NCI-H1930 (cell line): ENCODE measurements at places on chromosomes 1 and 21.

- DNase-seq = no peak
These were observed 61.7 kb upstream of the MRPS6 start for GRCh38 chr21:34011660-34012059.

DNA sequence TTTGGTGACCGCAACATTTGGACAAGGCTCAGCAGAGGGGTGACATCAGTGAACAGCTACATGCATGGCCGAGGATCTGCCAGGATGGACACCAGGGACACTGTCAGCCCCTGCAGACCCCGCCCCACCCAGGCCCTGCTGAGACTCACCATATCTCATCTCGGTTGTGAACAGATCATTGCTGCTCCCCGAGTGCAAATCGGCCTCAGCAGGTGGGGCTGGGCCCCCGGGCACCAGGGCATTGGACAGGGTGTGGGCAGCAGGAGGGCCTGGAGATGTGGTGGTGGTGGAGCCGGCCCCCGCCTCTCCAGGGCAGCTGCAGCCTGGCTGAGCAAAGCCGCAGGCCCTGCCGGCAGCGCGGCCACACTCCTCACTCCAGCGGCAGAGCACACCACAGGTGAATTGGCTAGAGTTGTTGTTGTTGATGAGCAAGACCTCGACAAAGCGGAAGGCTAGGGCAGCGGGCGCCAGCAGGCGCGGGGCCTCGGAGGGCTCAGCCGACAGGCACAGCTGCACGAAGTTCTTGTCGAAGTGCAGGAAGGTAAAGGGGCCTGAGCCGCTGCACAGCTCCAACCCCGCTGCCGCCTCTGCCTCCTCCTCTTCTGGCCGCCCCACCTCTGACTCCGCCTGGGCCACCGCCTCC is 8.2 kb downstream of the ADGRB2 start:
- no peak for DNase-seq

GRCh38 chr1:9361630-9362260 is 69.1 kb downstream of the SPSB1 start:
- DNase-seq = no peak

DNA sequence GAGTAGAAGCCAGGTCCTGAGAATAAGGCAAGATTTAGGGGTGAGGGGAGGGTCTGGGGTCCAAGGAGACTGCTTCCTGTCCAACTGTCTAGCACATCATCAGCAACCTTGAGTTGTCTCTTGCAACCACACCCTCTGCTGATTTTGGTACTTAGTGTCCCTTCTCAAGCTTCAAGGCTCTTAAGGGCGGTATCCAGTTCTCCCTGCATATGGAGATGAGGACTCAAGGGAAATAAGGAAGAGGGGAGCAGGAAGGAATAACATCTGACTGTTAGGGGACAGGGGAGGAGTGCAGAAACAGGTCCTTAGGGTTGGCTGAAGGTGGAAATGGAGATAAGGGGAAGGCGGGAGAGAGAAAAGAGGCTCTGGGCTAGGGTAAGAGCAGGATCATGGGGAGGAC is 12.3 kb downstream of the MYOG start:
- no peak for DNase-seq

- DNase-seq = no peak
These were observed 74.0 kb upstream of the HSPA13 start for GRCh38 chr21:14456911-14457310.

GRCh38 chr1:67557696-67558448 is 127.1 kb upstream of the GADD45A start:
- DNase-seq = no peak

DNA sequence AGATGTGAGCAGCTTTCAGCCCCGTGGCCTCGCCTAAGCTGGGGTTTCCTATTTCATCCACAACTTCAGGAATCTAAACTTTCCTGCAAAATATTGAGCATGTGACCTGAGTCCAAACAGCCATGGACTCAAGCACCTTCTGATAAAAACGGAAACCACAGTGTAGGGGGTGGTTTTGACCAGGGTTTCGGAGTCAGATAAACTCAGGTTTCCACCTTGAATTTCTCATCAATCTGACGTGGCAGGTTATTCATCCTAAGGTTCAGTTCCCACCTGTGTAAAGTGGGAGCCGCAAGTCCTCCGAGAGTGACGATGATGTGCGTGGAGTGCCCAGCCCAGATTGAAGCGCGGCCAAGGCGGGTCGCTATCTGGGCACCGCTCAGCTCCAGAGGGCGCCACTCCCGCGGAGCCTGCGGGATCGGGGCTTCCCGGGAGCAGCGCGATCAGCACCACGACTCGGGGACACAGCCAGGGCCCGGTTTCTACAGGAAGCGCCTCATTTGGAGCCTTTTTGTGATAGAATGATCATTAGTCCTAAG is 871 bp upstream of the ETS2 start:
- peak; percentile 59 for DNase-seq

DNA sequence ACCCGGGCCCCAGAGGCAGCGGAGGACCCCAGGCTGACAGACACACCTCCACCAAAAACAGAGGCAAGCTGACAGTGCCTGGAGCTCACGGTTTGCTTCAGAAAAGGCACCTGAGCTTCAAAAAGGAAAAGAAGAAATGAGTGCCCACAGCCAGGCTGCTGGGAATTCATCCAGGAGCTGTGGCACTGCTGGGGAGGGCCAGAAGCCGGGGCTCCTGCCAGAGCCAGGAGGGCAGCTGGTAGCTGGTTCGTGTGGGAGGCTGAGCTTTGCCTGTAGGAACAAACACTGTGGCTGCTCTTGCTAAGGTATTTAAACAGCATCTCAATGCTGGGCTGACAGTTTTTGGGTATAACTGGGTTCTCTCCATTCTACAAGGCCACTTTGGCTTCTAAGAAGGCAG is 19.5 kb downstream of the KCNJ6 start:
- DNase-seq = no peak

DNA sequence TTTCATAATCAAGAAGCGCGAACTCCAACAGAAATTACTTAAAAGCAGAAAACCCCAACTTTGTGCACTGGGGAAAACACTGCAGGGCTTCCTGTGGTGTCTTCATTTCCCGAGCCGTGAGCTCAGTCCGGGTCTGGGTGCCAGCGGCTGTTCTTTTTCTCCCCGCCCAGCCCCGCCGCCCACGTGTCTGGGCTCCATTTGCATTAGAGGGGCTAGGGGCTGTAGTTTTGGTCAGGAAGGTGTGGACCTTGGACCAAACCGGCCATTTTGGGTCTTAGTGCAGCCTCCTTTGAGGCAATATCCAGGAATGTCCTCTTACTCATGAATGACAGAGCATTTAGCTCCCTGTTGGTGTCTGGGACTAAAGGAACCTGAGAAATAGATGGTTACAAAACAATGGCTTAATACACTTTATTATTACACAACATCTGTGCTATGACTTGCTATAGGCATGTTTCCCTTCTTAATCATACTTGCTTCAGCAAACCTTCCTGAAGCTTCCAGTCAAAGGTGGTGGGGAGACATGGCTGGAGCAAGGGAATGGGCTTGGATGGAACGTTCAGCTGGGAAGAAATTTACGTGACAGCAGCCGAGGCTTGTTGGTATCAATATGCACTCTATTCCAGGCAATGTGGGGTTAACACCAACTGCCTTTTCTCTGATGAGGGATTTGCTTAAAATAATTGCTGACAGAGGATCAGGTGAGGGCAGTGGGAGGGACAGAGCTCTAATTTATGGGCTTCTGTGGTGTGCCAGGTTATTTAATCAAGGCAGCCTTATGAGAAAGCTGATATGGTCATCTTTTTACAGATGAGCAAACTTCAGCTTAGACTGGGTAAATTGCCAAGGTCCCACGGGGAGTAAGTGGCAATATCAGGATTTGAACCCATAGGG is 1.1 kb downstream of the AGTRAP start:
- DNase-seq = no peak

DNA sequence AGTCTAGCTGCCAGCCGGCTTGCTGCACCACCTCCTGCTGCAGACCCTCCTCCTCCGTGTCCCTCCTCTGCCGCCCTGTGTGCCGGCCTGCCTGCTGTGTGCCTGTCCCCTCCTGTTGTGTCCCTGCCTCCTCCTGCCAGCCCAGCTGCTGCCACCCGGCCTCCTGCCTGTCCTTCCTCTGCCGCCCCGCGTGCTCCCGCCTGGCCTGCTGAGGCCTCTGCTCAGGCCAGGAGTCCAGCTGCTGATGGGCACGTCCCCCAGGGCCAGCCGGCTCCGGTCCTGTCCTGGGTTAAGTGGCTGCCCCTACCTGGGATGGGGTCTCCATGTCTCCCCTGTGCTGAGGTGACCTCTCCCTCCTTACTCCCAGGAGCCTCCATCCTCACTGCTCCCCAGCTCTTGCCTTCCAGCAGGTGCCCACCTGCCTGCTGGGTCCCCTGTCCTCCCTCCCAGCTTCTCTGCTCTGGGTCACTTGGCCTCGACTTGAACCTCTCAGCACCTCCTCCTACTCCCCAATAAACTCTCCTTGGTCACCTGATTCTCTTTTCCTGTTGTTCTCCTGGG is 870 bp downstream of the KRTAP10-8 start:
- no peak for DNase-seq

DNA sequence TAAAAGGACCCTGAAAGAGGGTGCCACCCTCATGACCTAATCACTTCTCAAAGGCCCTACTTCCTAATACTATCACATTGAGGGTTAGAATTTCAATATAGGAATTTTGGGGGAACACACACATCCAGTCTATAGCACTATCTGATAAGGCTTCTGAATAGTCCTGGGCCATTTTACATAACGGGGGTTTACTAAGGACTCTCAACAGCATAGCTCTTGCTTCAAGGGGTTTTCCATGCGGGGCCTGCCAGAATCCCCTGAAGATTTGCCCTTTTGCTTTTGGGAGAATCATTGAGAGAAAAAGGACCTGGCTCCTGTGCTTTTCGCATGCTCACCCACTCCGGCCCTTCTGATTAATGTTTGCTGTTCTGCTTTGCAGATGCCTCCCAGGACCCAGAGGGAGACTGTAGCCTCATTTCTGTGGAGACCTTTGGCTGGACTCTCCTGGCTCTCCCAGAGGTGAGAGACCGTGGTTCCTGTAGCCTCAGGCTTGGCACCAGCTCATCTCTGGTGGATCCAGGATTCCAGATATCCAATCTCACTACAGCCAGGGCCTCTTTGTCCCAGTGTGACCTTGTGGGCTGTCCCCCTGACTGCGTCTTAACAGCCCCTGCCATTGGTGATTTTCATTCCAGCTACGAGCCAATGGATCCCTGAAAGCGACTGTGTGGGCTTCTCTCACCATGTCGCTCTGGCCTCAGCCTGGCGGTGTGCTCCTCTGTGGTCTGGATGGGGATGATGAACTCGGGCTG is 72.6 kb downstream of the DDR2 start:
- no peak for DNase-seq

DNA sequence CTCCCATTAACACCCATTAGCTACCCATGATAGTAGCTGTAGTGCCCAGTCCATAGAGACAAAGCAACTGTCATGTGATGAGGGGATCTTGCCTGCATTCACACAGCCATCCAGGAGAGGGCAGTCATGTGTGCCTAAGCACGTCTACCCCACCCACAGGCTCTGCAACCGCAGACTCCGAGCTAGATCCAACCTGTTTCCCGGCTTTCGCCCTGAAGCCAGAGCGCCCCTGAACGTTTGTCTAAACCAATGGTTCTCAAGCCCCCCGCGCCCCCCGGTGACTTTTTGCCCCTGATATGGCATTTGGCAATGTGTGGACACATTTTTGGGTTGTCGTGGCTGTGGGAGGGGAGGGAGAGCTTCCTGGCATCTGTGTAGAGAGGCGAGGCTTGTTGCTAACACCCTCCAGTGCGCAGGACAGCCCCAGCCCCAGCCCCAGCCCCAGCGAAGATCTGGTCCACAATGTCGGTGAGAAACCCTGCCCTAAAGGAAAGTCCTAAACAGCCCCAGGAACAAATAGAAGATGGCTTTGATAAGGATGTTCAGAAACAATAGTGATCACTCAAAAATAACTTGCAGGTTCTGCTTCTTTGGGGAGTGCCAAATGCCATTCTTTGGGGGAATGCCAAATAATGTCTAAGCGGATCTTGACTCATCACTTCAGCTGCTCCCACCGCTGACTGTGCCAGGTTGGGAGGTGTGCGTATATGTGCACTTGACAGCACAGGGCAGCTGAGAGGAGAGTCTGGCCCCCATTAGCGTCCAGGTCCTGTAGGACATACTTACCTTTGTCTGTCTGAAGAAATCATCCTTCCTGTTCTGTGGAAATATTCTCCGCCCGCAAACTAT is 34.5 kb downstream of the SLC44A3 start:
- DNase-seq = peak; percentile 59

- no peak for DNase-seq
These were observed 6.3 kb downstream of the PIGR start for GRCh38 chr1:206939841-206940587.
